Spinal cord (tissue), 10 donors: ENCODE measurements at places on chromosomes 1 and 21. TPM values are rescaled to one million over a fixed set of nuclear protein-coding genes. Genes with fewer than 3 reads are reported as not detected.

The KAZN gene
- 53.8 TPM for polyA plus RNA-seq

The AKR7A3 gene
- polyA plus RNA-seq, result 4.5 TPM

The KCNE2 gene
- polyA plus RNA-seq, result 1.3 TPM

The DNAJC6 gene
- polyA plus RNA-seq, result 131 TPM

The PSRC1 gene
- 36.9 TPM for polyA plus RNA-seq
